ENCODE measurements at places on chromosomes 4 and X. TPM values are rescaled to one million over a fixed set of nuclear protein-coding genes. Genes with fewer than 3 reads are reported as not detected.

The SMPX gene
- polyA plus RNA-seq: 171 TPM

The FRMD7 gene
- not detected for polyA plus RNA-seq

The MUC7 gene
- polyA plus RNA-seq: not detected

The CCDC120 gene
- 1.7 TPM for polyA plus RNA-seq

The TMEM164 gene
- 9.7 TPM for polyA plus RNA-seq

The PPA2 gene
- polyA plus RNA-seq: 55.2 TPM

- no peak for DNase-seq
Measured at GRCh38 chrX:20664131-20664530, 397.4 kb upstream of the RPS6KA3 start.

- no peak for DNase-seq
Measured at GRCh38 chrX:2439613-2440012, 61.2 kb downstream of the DHRSX start.

DNA sequence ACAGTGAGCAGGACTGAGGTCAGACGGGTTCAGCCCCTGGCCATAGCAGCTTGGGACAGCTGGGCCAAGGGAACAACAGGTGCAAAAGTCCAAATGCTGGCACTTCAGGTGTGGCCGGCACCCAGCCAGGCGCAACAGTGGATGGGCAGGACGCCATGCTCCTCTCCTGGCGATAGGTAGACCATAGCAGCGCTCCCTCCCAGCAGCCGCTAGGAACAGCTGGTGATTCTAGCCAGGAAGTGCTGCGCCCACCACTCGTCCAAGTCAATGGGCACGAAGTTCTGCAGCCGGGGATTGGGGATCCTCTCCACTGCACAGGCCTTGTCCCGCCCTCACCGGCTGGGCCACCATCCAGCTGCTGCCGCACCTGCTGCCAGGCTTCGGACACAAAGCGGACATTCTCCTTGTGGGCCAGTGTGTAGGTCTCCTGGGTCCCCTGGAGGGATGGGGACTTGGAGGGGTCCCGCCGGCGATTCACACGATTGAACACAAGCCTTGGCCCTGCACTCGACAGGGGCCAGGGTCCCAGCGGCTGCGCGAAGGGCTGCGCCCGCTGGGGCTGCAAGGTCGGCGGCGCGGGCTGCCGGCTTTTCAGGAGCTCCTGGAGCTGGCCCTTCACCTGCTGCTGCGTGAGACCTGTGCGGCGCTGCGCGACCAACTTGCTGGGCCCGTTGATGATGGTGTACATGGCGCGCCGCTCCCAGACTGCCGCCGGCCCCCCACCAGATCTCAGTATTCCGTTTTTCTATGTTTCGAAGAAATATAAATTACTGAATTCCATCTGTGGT is 227.5 kb upstream of the STK26 start:
- no peak for DNase-seq

GRCh38 chrX:63466690-63467089 is 115.6 kb upstream of the SPIN4 start:
- DNase-seq: no peak

DNA sequence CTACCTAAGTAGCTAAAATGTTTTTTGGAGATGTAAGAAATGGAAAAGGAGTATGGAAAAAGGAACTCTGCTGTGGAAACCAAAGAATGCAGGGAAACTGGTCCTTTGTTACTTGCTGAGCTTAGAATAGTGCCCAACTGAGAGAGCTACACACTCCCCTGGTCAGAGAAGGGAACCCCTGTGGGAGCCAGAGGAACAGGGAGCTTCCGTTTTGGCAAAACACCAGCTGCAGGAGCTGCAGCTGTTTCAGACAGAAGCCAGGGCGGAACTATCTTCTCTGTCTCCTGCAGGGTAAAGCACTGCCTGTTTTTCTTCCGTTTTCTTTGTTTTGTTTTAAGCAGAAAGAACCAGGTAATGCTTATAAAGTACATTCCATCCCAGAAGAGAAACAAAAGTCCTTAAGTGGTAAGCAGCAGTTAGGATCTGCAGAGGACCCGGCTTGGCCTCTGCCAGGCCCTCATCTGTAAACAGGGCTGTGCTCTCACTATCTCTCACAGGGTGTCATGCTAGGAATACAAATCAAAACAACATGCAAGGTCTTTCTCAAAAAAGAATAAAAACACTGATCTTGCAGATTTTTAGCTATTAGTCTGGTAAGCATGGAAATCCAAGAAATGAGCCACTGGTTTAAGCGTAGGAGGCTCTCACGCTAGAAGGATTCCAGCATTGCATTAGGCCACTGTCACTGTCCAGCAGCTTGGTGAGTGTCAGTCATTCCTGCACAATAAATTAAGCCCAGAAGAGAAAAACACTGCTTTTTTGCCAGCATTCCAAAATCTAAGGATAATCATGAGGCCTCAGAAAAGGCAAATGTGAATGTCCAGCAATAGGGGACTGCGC is 76.1 kb downstream of the CHST7 start:
- DNase-seq: peak; percentile 25

GRCh38 chrX:1481636-1482529 is 29.2 kb upstream of the ASMTL start:
- peak; percentile 46 for DNase-seq

DNA sequence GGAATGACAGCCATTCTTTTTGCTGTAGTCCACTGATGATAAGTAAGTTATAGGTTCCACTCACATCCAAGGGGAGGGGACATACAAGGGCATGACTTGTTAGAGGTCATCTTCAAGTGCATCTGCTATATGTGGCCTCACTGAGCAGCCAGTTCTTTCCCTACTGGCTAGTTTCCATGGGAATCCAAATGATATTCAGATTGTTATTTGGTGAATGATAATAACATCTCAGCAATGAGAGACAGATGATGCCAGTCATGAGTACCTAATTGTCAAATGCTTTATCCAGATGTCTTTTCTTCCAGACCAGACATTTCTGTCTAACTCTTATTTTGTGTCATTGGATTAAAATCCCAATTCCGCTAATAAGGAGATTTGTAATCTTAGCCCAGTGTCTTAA is 460.4 kb upstream of the BOD1L1 start:
- no peak for DNase-seq

DNA sequence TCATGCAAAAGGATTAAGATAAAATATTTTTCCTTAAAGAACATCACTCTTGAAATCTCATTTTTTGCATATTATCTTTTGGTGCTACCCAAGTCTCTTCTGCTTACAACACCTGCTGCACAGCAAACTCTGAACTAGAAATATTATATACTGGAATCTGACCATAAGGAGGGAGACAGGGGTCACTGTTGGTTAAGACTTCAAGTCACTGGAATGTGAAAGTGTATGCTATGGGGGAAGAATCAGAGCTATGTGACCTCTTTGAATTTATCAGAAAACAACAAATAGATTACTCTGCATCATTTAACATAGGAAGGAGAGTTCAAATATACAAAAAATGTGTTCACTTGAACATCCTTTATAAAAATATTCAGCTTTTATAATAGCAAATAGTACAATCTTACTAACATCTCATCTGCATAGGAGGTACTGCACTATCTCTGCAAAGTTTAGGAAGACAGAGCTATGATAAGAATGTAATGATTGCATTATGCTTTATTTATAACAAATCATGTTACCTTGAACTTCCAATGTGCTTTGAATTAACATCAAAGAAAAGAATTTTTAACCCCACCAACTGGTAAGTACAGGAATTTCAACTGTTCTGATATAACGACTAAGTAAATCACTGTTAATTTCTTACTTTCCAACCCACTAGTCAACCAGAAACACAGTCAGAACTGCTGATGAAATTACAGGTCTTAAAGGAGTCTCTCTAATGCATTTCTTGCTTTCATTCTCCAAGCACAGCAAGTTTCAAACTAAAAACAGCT is 69.8 kb downstream of the ZNF827 start:
- DNase-seq: no peak

DNA sequence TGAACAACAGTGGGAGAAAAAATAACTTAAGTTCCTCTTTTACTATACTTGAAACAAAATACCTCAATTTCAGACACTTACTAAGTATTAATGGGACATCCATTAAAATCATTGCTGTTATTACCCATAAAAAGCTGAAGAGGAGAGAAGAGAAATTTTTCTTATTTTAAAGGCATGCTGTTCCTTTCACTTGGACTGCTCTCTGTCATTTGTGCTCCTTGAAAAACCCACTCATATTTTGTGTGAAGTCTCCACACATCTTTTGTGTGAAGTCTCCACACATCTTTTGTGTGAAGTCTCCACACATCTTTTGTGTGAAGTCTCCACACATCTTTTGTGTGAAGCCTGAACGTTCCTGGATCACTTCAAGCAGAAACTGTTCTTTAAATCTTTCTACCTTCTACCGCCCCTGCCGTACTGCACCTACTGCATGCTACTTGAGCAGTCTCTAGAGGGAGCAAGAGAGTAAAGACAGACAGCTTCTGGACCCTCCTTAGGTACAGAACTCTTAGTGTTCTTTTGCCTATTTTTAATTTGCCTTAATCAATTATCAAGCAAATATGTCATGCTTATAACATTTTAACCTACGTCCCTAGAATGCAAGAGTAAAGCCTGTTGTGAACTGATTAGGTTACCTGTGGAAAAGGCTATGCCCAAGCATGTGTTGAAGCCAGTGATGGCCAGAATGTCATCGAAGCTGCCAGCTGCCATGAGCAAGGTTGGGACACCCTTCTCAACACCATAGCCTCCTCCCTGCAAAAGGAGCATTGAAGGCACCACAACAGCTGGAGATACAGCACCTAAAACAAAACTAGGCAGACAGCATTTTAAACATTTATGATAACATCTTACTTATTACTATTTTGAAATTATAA is 27.1 kb upstream of the SLC9B1 start:
- DNase-seq: no peak

GRCh38 chr4:100707786-100708185 is 190.0 kb upstream of the EMCN start:
- DNase-seq: no peak

- DNase-seq: no peak
Measured at GRCh38 chr4:122623637-122624166, 2.8 kb upstream of the IL21 start.

GRCh38 chr4:156021298-156021697 is 67.6 kb upstream of the CTSO start:
- DNase-seq: no peak

GRCh38 chr4:150769248-150769647 is 187.3 kb downstream of the MAB21L2 start:
- DNase-seq: no peak

DNA sequence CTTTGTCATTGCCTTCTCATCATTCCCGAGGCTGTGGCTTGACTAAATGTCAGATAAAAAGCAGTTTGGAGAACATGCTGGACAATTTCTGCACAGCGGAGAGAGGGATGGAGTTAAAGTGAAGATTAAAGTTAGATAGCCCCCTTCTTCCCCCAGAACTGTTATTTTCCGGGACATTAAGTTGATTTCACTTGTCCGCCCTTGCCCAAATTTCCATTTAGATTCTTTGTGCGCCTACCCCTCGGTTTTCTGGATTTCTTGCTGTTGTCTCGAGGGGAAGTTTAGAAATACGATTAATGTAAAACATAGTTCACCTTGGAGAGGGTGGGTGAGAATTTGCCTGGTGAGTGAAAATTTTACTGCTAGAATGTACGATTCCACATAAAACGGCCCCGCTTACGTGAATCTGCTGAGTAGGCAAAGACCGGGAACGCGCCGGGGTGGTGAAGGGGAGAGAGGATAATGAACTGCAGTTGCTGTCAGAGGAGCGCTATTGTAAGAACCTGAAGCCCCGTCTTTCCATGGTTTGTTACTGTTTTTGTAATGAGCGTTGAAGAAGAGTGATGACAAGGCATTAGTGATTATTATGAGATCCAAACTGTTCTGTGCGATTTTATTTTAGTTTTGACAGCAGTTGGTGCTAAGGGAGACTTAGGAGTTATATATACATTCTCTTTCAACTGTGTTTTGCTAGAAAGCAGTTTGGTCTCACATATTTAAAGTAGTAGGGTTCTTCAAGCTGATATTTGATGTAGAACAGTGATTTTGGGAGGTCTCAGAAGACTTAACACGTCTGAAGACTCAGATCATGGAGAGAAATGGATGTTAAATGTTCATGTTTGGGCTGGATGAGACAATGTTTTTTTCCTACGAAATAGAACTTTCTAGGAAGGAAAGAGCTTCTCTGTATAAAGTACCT is 73.0 kb downstream of the AFF1 start:
- peak; percentile 68 for DNase-seq

DNA sequence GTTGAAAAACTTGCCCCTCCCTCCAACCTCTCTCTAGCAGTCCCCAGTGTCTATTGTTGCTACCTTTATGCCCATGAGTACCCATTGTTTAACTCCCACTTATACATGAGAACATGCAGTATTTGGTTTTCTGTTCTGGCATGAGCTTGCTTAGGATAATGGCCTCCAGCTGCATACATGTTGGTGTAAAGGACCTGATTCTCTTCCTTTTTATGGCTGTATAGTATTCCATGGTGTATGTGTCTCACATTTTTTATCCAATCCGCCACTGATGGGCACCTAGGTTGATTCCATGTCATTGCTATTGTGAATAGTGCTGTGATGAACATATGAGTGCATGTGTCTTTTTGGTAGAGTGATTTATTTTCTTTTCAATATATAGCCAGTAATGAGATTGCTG is 50.0 kb upstream of the GPC4 start:
- DNase-seq: no peak

- no peak for DNase-seq
Measured at GRCh38 chrX:139563251-139563650, 32.7 kb downstream of the F9 start.

DNA sequence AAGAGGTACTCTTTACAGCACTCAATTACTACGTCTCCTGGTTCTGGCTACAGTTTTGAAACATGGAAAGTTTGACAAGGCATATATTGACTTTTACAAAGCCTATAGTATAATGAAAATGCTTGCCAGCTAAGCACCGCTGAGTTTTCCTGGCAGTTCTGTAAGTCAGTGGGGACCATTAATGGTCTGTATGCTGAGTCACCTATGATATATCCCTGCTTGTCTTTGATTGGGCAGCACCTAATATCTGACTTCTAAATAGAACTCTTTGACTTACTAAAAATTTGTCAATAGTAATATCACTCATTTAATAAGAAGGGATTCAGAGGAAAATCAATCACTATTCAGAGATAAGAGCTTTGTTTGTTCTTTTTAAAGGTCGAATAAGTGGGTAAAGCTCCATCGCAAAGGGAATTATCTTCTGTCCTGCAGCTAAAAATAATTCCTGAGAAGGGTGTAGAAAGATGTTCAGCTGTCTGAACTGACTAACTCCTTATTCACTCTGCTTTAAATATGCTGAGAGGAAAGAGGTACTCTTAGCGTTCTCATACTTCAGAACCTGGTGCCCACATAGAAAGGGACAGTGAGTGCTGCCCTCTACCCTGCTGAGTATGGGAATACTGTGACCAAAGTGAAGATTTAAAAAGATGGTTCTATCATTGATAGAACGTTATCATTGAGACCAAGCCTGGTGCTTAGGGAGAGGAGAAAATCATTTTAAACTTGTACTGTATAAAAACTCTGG is 959 bp downstream of the SMPX start:
- DNase-seq: no peak
